ENCODE measurements at places on chromosomes 2 and 18.
A peak's percentile ranks its signal among the peaks of the same experiment; 100 is the strongest.

DNA sequence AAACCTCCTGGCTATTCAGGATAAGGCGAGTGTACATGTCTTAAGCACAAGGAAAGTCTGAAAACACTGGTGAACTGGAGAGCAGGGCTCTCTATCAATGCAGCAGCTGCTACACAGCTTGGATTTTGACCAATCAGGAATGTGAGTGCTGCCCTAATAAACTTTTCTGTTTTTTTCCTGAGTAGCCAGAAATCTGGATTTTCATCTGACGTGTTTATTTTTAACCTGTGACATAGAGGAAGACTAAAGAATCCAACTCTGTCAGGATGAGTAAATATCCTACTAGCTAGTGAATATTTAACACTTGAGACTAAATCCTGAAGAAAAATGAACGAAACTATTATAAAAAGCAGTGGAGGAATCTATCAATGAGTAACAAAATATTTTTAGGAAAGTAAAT, 1638.9 kb downstream of the LRP1B start:
- no peak for DNase-seq

DNA sequence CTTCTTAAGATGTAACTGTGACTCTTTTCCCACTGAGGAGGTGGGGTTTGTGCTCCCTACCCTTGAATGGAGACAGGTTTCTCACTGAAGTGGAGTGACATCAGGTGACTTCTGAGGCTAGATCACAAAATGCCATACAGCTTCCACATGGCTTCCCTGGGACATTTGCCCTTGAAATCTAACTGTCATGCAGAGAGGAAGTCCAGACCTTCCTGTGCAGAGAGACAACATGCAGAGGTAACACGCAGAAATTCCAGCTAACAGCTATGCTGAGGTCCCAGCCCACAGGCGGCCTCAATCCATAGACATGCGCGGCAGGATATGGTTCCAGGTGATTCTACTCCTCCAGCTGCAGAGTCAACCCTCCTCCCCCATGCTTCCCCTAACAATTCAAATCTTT, 119.0 kb downstream of the TRIB2 start:
- no peak for DNase-seq

DNA sequence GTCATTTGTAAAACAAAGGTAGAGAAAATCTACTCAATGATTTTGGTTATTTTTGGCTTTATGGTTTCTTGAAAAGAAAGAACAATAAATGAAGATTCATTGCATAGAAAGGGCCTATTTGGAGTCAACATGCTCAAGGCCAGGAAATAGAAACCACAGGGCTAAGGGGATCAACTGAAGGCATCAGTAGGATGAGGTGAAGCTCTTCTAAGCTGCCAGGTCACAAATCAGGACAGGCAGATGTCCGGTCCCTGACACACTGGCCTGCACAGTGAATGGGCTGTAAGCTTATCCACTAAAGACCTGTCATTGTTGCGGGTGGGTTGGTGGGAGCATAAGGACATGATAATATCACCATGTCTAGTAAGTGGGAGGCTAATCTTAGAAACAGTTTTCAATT, 31.6 kb upstream of the RNF138 start:
- DNase-seq, result no peak

DNA sequence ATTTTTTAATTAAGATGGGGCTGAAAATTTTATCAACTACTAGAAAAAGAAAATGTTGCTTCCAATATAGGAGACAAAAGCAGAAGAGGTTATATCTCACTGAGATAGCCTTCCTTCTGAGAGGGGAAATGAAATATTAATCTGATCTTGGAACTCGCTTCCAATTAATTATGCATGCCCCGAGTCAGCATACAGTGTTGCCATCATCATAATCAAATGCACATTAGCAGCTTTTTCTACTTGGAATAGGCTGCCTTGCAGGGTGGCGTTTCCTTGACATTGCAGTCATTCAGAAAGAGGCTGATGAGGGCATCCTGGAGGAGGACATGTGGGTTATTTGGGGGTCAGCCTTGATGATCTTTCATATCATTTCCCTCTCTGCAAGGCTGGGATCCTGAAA, 18.4 kb upstream of the RPL37A start:
- DNase-seq, result no peak

DNA sequence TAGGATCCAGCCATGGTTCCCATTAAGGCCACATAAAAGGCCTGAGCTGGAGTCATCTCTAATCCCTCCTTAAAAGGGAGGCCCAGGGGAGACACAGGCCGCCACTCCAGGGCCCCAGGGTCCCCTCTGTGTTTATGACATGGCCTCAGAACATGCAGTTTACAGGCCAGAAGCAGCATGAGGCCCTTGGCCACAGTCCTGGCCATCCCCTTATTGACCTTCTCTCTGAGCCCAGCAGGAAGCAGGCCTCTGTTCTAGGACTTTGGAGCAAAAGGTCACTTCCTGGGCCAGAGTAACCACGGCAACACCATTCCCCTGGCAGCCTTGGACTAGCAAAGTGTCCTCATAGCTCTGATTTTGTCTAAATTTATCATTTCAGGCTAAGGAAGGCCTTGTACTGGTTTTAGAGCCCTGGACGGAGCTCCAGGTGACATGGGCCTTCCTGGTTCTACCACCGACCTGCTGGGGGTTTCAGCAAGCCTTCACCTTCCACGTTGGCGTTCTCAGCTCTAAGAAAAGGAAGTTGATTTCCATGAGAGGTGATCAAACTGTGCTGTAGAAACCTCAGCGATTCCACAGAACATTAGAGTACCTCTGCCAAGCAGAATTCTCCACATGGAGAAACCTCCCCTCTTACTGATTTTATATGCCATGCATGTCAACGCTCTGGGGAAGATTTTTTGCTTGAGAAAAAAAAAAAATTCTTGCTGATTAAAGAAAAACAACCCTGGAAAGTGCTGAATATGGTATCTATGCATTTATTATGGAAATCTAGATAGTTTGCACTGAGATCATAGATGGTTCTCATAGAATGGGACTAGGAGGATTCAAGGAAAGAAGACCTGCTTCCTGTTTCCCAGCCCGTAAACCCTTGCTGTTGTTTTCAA, 53.7 kb downstream of the HS1BP3 start:
- DNase-seq, result no peak

DNA sequence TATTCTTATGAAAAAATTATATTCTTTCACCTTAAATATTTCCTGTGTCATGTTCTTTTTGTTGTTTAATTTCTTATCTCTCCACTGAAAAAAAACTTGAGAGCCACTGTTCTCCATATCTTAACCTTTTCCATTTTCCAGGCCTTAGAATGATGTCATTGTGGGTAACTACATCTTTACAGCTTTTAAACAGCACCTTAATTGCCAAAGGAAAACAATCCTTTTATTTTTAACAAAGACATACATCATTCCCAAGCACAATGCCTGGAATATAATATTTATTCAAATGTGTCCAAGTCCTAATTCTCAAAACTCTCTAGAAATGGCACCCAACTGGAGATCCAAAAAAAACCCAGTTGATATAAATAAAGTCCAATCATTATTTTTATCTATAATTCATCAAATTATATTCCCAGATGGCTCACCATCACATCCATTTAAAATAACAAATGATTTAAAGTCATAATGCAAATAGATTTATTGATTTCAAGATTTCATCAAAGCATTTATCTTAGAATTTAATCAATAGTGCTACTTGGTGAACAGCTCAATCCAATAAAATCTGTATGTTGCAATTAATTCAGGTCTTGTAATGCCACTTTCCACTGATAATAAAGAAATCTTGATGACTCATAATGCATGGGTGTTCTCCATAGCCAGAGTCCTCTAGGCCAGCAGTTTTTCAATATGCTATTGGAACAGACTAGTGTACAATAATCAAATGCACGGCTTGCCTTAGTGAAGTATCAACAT, 107.1 kb upstream of the MAPRE2 start:
- DNase-seq, result no peak

DNA sequence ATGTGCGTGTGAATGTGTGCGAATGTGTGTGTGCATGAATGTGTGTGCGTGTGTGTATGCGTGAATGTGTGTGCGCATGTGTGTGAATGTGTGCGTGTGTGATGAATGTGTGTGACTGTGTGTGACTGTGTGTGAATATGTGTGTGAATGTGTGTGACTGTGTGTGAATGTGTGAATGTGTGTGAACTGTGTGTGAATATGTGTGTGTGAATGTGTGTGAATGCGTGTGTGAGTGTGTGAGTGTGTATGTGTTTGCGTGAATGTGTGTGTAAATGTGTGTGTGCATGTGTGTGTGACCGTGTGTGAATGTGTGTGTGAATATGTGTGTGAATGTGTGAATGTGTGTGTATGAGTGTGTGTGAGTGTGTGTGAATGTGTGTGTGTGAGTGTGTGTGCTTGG, 1103.8 kb downstream of the TSN start:
- DNase-seq, result no peak

- no peak for DNase-seq
Measured at GRCh38 chr2:70983506-70984227, 5.2 kb downstream of the ANKRD53 start.

GRCh38 chr2:57758686-57759085, 287.9 kb upstream of the VRK2 start:
- no peak for DNase-seq

DNA sequence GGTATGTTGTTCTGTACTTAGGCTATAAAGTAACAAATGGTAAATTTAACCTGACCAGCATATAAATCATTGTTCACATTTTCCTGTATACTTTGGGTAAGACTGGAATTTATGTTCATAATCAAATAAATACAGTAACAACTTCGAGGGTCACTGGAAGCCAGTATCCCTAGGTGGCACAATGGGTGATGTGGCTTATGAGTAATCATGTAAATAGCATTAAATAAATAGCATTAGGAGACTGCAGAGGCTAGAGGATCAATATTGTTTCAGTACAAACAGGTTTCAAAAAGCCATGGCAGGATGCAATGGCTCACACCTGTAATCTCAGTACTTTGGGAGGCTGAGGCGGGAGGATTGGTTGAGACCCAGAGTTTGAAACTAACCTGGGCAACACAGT, 690.6 kb downstream of the SLC4A3 start:
- no peak for DNase-seq

DNA sequence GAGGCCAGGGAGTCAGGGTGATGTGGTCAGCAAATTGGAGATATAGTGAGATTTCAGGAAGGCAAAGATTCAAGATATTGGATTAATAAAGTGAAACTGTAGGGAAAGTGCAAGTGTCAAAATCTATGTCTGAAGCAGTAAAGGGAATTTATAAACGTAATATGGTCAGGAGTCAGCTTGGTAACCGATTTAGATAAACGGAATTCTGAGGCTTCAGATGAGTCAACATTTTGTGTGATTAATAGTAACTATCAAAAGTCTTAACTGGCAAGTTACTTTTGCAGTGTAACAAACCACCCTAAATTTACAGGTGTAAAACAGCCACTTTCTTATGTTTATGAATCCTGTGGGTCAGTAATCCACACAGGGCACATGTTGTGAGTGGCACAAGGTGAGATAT, 10.9 kb downstream of the MTX2 start:
- no peak for DNase-seq

DNA sequence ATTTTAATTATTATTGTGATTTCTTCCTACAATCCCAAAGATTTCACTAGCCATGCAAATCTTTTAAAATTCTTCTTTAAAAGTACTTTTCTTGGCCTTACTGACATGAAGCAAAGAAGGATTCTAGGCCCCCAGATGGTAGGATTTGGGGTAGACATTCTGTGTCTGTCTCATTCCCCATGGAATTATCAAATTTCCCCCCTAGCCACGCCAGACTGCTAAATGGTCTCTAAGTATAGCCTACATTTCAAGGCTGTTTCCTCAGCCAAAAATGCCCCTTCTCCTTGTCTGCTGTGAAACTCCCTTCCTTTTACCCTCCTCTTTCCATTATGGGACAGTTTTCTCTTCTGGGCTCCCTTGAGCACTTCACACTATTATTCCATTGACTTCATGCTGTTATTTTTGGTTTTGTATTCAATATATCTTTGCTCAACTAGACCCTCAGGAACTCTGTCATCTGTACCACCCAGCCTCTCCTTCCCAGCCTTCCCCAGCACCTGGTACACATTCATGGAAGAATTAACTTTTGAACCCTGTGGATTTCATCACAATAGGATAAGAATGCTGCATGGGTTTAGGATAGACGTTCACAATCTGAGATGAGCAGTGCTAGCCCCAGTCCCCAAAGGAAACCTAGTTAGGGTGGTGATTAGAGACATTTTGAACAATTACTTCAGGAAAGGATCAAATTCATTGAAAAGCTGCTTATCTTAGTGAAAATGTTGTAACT, 21.5 kb upstream of the CYP1B1 start:
- DNase-seq, result no peak

GRCh38 chr2:55874338-55874737, 49.2 kb downstream of the EFEMP1 start:
- DNase-seq, result no peak

DNA sequence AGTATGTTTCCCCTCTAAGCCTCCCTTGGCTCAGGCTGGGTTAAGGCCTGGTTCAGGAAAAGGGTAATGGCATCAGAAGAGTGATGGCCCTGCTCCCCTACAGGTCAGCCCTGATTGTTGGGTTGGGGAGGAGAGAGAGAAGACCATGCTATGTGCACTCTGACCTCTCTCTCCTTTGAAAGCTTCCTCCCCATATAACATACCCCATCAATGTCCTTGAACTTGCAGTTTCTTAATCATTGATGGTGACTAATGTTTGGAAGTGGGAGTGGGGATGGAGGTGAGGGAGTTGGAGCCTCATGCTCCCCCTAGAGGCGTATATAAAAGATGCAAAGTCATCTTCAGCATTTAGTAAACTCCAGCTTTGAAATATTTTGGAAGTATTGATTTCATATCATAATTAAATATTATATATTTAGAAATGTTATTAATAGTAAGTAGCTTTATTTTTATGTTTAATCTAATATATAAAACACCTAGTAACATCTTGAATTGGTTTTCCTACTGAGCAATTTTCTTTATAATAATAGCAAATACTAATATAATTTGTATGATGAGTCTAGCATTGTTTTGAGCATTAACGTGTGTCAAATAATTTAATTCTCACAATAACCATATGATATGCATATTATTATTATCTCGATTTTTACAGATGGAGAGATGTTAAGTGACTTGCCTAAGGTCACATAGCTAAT, 8.8 kb downstream of the PLCL1 start:
- no peak for DNase-seq

- DNase-seq, result no peak
Measured at GRCh38 chr2:236805800-236806531, 236.3 kb downstream of the ACKR3 start.

DNA sequence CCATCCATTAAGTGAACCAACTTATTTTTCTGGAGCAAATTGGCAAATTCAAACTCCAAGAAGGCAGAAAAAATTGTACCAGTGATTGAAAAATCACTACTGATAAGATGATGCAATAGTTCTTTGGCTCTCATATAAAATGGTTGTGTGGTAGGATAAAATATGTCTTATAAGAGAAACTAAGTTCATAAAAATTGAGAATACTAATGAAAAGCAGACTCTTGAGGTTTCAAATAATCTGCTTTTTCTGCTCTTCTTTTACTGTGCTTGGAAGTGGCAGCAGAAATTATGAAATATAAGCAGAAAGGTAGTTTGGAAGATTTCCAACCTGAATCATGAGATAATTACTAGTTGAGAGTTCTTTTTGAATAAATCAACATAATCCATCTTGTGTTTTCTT, 61.9 kb downstream of the PPP1R1C start:
- peak; percentile 17 for DNase-seq

- DNase-seq, result no peak
Measured at GRCh38 chr2:138023976-138024375, 59.7 kb downstream of the HNMT start.
